ENCODE measurements at places on chromosomes 4 and X.

GRCh38 chrX:34790026-34790425 is 132.9 kb upstream of the TMEM47 start:
- DNase-seq, result no peak

- DNase-seq, result peak; percentile 6
Measured at GRCh38 chrX:132615391-132616131, 126.7 kb upstream of the MBNL3 start.

- DNase-seq, result no peak
Measured at GRCh38 chr4:55864577-55865223, 11.3 kb downstream of the EXOC1 start.

DNA sequence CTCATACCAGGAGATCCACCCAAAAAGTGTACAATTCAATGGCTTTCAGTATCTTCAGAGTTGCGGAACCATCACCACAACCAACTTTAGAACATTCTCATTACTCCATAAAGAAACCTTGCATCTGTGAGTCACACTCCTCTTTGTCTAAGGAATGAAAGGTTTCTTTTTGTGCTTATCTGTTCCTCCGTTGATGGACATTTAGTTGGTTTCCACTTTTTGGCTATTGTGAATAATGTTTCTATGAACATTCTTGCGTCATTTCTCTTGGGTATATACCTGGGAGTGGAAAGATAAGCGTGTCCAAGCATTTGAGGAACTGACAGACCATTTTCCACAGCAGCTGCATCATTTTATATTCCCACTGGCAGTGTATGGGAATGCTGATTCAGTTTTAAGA is 10.6 kb downstream of the FAM184B start:
- no peak for DNase-seq

GRCh38 chrX:132837967-132838366 is 120.5 kb downstream of the HS6ST2 start:
- no peak for DNase-seq

DNA sequence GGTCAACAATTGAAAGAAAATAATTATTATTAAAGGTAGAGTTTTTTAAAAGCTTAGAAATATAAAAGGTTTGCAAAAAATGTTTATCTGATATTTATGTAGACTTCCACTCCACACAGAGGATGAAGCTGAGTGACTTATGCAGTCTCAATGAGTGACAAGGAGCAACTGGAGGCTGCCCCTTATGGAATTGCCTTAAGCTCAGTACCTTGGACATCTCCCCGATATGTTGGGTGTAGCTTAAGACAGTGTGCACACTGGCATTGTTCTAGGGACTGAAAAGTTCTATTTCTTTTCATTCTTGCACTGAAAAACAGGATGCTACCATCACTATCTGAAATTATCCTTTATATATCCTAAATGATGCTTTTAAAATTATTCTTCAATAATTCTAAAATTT is 292.1 kb downstream of the PRDM5 start:
- DNase-seq, result no peak

- no peak for DNase-seq
Measured at GRCh38 chr4:94171616-94172015, 36.0 kb upstream of the SMARCAD1 start.

- DNase-seq, result no peak
Measured at GRCh38 chr4:102598086-102598761, 97.1 kb downstream of the NFKB1 start.

GRCh38 chr4:23009093-23009492 is 316.4 kb downstream of the GBA3 start:
- DNase-seq, result no peak

- DNase-seq, result no peak
Measured at GRCh38 chr4:2290974-2291704, 29.2 kb upstream of the MXD4 start.

GRCh38 chrX:72705814-72706213 is 8.3 kb downstream of the PHKA1 start:
- no peak for DNase-seq

GRCh38 chr4:10296730-10297129 is 160.5 kb downstream of the ZNF518B start:
- no peak for DNase-seq

All from NCI-H526 treated with DMSO at 0.1 percent for 48 hours (cell line).